ENCODE measurements at places on chromosomes 1 and 21.

DNA sequence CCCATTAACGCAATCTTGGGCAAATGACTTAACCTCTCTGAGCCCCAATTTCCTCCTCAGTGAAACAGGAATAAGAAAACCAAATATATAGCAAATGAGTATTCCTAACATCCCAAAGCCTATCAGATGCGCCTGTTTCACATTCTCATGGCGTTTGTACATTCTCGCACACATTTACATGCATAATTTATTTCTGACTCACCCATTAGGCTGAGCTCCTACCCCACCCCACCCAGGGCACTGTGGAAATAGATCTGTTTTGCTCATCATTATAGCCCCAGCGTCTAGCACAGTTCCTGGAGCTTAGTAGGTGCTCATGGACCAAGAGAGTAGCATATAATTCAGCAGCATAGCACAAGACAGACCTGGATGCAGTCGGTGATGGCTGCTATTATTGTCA is 146.1 kb upstream of the VANGL1 start:
- no peak for DNase-seq

DNA sequence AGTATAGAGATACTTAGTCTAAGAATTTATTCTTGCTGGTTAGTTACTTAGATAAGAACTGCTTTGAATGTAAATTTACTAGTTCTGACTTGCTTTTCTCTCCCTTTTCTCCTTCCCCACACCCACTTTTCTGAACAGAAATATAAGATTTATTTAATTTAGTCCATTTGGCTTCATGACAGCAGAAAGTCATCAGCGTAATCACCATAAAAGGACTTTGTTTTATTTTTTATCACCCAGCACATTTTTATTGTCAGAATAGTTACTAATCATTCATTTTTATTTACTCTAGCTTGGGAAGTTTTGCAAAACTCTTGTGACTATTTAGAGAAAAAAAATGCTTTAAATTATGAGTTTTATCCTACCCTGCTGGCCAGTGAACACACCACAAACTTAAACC is 197.2 kb downstream of the CHRM3 start:
- no peak for DNase-seq

DNA sequence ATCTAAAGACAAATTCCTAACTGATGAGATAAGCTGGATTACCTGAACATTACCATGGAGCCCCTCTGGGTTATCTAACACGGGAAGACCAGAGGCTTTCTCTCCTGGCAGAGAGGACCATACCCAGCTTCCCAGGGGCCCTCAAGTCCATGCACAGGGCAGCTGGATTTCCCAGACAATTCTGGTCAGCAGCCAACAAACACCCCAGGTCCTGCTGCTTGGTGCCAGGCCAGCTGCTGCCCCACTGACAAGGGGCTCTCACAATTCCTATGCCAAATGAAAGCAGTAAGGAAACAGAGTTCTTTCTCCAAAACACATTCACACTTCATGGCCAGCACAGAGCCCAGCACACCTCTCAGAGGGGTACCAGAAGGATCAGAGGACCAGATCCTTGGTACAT is 114.2 kb downstream of the HLCS start:
- no peak for DNase-seq

GRCh38 chr1:159535907-159536306 is at the start of gene OR10J5:
Gene OR10J5 (minus strand): TSS chr1:159536007. CDS start chr1:159536007, 0 bp downstream.
- DNase-seq, result no peak

DNA sequence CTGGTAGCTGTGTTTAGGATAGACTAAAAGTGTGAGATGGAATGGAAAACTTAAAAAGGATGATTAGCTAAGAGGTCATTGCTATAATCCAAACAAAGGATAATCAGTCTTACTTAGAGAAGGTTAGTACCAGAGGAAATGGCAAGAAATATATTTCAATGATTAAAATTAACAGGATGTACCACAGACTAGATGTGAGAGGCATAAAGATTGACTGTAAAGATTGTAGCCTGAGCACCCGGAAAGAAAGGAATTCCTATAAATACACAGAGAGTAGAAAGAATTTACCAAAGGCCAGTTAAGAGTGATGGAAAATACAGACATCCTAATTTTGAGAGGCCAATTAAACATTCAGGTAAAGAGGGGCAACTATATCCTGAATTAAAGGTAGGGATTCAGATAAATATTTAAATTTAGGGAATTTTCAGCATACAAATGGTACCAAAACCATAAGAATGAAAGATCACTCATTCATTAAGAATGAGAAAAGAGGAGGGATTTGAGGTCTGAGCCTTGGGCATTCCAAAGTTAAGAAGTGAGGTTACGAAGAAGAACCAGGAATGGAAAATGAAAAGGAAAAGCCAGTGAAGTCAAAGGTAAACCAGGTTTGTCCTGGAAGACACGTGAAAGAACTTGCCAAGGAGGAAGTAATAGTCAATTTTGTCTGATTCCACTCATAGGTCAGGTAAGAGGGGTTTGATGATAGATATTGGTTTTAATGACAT is 46.4 kb upstream of the RGS1 start:
- no peak for DNase-seq

- DNase-seq, result no peak
Observed at GRCh38 chr1:219347921-219348391, 174.3 kb downstream of the LYPLAL1 start.

DNA sequence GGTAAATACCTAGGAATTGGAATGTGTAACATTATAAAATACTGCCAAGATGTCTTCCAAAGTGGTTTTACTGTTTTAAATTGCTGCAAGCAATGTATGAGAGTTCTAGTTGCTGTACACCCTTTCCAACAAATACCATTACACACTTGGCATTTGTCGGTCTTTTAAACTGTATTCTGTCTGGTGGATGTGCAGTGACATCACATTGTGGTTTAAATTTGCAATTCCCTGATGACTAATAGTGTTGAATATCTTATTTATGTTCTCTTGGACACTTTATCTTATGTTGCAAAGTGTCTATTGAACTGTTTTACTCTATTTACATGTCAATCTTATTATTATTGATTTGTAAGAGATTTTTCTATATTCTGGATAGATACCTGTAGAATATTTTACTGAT is 561.2 kb upstream of the B3GALT2 start:
- no peak for DNase-seq

DNA sequence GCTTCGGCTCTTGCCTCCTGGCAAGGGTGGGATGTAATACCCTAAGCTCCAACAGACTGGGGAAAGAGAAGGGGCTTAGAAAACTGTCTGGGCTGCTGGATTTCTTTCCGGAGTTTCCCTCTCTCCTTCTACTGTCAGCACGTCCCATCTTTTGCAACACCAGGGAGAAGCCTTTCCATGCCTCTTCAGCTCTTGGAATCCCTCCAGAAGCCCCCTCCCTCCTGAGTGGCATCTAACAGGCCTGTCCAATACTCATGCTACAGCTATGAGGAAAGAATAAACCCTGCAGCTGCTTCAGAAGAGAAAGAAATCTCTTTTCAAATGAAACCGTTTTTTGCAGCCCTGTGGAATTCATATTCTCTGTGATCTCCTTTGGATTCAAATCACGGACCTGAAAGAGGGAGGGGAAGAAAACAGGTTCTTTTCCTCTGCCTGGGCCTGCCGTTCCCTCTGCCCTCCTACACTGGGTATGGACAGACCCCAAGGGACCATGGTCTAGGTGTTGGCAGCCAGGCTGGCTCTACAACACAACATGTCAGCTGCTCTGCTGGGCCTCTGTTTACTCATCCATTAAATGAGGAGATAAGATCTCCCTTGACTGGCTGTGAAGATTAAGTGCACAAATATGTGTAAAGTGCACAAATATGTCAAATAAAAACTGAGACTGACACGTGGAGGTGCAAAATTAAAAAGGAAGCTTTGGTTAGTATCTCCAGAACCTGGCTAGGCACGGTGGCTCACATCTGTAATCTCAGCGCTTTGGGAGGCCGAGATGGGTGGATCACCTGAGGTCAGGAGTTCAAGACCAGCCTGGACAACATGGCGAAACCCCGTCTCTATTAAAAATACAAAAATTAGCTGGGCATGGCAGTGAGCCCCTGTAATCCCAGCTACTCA is 6.0 kb upstream of the CAPN2 start:
- no peak for DNase-seq

- no peak for DNase-seq
Observed at GRCh38 chr21:37045149-37045548, 27.7 kb downstream of the PIGP start.

DNA sequence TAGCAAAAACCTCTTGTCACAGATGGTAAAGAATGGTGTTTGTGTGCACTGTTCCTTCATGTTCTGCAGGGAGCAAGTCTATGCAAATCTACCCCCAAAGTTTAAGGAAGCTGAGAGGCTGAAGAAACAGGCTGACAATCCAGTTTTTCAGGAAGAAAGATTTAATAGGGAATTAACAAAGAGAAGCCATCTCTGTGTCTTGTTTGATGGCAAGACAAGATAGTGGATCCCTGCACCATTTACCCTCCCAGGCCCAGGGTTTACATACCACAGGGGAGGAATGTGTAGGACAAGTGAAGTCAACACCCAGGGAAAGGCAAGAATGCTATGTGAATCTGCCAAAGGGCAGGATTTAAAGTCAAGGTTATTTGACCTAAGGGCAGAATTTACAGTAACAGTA is 48.1 kb upstream of the FNBP1L start:
- no peak for DNase-seq

DNA sequence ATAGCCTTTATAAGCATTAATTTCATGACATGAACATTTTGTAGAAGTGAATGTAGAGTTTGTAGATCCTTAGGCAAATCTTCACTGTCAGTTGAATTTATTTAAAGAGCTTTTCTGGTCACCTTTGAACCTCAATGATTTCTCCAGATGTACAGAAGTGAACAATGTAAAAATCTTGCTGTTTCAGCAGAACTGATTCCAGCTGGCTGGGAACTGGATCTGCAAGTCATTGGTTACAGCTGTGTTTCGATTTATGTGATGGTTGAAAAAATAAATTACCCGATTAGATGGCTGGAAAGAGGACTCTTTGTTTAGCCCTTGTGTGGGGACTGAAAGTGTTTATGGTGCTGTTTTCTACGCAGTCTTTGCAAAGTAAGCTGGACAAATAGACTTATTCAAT is 849.8 kb downstream of the USP25 start:
- DNase-seq, result no peak

DNA sequence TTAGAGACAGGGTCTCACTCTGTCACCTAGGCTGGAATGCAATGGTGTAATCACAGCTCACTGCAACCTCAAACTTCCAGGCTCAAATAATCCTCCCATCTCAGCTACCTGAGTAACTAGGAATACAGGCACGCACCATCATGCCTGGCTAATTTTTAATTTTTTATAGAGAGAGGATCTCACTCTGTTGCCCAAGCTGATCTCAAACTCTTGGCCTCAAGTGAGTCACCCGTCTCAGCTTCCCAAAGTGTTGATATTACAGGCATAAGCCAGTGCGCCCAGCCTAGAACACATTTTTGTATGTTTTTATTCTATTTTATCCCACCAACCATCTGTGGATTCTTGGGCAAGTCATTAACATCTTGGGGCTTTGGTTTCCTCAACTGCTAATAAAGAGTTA is 100.5 kb downstream of the AK5 start:
- DNase-seq, result no peak

DNA sequence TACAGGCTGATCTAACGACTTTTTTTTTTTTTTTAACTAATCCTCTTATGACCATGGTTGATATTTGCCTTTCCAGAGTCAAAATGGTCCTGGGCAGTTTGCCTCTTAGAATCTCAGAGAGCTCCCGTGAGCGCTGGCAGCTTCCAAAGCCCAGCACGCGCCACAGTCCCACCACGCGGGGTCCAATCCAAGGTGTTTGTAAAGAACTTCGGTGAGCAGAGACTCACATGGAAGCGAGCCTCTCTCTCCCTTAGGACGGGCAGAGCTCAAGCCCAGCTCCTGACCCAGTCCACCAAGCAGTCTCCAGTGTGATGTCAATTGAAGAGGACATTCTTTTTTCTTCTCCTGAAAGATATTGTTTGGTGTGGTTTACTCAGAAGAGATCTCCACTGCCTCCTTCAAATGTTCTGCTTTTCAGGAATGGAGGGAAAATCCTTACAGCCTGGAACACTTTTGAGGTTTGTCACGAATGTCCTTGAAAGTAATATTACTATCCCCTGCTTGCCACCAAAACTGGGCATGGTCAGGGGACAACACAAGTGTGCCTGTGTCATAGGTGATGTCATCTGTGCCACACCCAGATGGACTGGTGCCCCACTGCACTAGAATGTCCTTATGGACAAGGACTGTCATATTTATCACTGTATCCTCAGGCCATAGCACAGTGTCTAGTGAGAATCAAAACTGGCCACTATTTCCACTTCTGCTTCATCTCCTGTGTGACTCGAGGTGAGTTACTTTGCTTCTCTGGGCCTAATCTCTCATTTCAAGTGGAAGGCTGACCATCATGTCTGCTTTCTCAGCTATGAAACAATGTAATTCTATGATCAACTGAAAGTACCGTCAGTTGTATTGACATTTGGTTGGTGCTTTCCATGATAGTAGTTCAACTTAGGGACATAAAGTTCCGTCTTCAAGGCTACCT is 97.4 kb upstream of the EDEM3 start:
- no peak for DNase-seq

GRCh38 chr1:41712081-41712480 is 206.6 kb downstream of the HIVEP3 start:
- DNase-seq, result no peak

DNA sequence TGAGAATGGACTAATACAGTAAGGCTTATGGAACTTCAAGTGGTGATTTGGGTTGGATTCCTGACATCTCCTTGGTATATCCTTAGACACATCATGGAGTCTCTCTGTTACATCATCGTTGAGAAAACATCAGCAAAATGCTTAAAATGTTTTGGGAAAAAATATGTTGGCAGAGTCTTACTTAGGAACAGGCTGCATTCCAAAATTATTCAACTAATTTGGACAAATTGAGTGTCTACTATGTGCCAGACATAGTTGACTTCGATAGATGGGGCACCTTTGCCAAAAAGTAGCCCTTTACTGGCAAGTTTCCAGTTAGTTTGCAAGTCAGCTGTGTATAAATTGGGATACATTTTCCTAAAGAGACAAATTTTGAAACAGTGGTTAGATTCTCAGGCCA is 253.4 kb upstream of the ST6GALNAC5 start:
- DNase-seq, result no peak

GRCh38 chr1:118914379-118915161 is 73.6 kb downstream of the TBX15 start:
- no peak for DNase-seq

GRCh38 chr21:44503901-44504399 is 36.0 kb downstream of the KRTAP10-1 start:
- no peak for DNase-seq

GRCh38 chr1:50796272-50796671 is 163.8 kb downstream of the FAF1 start:
- no peak for DNase-seq

- DNase-seq, result no peak
Observed at GRCh38 chr1:234929369-234929768, 199.3 kb downstream of the TOMM20 start.

GRCh38 chr1:203516906-203517305 is 23.0 kb downstream of the OPTC start:
- no peak for DNase-seq
